GM23338 (cell line): ENCODE measurements at places on chromosomes 13 and 19. TPM values are rescaled to one million over a fixed set of nuclear protein-coding genes. Genes with fewer than 3 reads are reported as not detected.

- H3K27me3 ChIP-seq: no peaks in the 10 kb centered on the region
- peaks cover 6% of the 10 kb centered on the region; the same call in 1 of the 2 replicates for H3K36me3 ChIP-seq
- no peak for DNase-seq
- H3K27ac ChIP-seq: no peak overlapping the region
- peaks cover 4% of the 10 kb centered on the region; the same call in 1 of the 2 replicates for H3K4me1 ChIP-seq
These were observed 18.7 kb downstream of the RB1 start for GRCh38 chr13:48322294-48322693.

DNA sequence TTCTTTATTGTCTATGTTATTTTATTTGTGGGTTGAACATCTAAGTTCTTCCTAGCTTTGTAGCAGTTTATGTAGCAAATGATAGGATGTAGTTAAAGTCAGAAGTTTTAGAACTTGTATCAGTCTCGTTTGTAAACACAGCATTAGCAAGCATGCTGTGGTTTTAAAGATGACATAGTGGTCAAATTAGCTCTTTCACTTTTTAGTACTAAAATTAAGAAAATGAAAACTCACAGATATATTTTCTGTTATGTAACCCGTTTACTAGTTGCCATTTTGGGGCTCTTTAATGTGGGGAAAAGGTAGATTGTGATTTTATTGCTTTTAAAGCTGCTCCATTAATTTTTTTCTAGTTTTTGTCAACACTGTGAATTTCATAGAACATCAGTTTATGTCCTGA lies 216.5 kb downstream of the PCCA start:
- no peak for DNase-seq
- H3K36me3 ChIP-seq: peaks cover 9% of the 10 kb centered on the region
- H3K4me3 ChIP-seq: no peak overlapping the region
- no peaks in the 10 kb centered on the region for H3K27me3 ChIP-seq
- peaks cover 20% of the 10 kb centered on the region for H3K4me1 ChIP-seq

DNA sequence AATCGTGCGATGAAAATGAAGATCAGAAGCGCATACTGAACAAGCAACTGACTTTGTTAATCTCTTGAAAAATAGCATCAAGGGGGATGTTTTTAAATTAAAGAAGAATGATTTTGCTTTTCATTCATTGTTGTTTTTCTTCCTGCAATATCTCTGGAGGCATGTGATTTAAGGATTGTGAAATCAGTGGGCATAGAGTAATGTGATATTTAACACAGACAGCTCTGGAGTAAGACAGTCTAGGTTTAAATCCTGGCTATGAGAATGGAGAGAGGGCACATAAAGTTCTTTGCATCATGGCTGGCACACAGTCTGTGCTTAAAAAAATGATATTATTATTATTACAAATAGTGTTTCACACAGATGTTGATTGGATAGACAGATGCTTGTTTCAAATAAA lies 243.1 kb upstream of the NBEA start:
- no peak overlapping the region for H3K4me3 ChIP-seq
- no peaks in the 10 kb centered on the region for H3K4me1 ChIP-seq
- no peak overlapping the region for H3K27ac ChIP-seq
- no peaks in the 10 kb centered on the region for H3K36me3 ChIP-seq

GRCh38 chr13:31891472-31891871 lies 140.1 kb upstream of the FRY start:
- no peak for DNase-seq
- H3K27ac ChIP-seq: no peak overlapping the region
- H3K4me1 ChIP-seq: peaks cover 3% of the 10 kb centered on the region; the same call in 1 of the 2 replicates
- H3K36me3 ChIP-seq: no peaks in the 10 kb centered on the region
- H3K4me3 ChIP-seq: no peak overlapping the region
- H3K27me3 ChIP-seq: no peaks in the 10 kb centered on the region

The ERICH4 gene
- not detected in 2 replicates for total RNA-seq

DNA sequence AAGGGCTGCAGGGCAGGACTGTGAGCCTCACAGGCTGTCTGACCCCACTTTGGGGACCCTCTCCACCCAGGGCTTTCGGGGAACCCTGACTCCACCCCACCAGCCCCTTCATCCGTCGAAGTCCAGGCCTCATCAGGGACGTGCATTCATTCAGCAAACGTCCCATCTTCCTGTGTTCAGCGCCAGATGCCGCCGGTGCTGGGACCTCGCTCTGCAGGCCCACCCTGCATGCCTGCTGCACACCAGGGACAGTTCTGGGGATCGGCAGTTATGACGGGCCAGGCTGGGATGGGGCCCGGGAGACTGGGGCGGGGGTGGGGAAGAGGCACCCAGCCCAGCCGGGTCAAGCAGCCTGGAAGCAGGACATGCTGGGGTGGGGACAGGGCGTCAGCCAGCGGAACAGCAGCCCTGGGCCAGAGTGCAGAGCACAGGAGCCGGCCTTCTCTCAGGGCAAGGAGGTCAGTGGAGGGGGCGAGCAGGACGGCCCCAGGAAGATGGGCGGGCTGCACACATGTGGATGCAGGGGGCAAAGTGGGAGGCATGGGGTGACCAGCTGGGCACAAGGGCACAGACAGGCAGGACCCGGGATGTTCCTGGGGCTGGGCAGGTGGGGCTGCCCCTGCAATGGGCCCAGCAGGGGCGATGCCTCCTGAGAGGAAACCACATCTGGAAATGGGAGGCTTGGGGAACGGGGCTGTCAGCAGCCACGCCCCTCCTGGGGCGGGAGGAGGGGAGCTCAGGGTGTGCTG lies 5.1 kb downstream of the GAMT start:
- H3K36me3 ChIP-seq: no peaks in the 10 kb centered on the region
- no peak overlapping the region for H3K27ac ChIP-seq
- H3K27me3 ChIP-seq: no peaks in the 10 kb centered on the region
- H3K4me1 ChIP-seq: 0 out of 2 replicates have a peak, but pooled peaks cover 5% of the 10 kb centered on the region
- H3K4me3 ChIP-seq: no peak overlapping the region

- H3K4me3 ChIP-seq: no peak overlapping the region
- no peak for DNase-seq
- H3K27me3 ChIP-seq: no peaks in the 10 kb centered on the region
- no peak overlapping the region for H3K27ac ChIP-seq
- peaks cover 16% of the 10 kb centered on the region for H3K4me1 ChIP-seq
These were observed 21.7 kb downstream of the UBE2L5 start for GRCh38 chr13:30443957-30444404.

GRCh38 chr19:39046037-39046821 lies 13.9 kb upstream of the FBXO27 start:
- H3K4me1 ChIP-seq: no peaks in the 10 kb centered on the region
- no peaks in the 10 kb centered on the region for H3K36me3 ChIP-seq
- H3K27ac ChIP-seq: no peak overlapping the region
- no peak overlapping the region for H3K4me3 ChIP-seq

- no peaks in the 10 kb centered on the region for H3K4me1 ChIP-seq
- H3K36me3 ChIP-seq: no peaks in the 10 kb centered on the region
- no peak overlapping the region for H3K27ac ChIP-seq
- no peak overlapping the region for H3K4me3 ChIP-seq
- no peaks in the 10 kb centered on the region for H3K27me3 ChIP-seq
These were observed 778.8 kb upstream of the SLITRK5 start for GRCh38 chr13:86892330-86892729.

- peaks cover 46% of the 10 kb centered on the region for H3K36me3 ChIP-seq
- no peak for DNase-seq
- H3K27me3 ChIP-seq: no peaks in the 10 kb centered on the region
- no peak overlapping the region for H3K4me3 ChIP-seq
- H3K4me1 ChIP-seq: no peaks in the 10 kb centered on the region
These were observed 37.5 kb downstream of the PPP2R1A start for GRCh38 chr19:52227196-52227940.
